ENCODE measurements at places on chromosomes 7 and 10.

DNA sequence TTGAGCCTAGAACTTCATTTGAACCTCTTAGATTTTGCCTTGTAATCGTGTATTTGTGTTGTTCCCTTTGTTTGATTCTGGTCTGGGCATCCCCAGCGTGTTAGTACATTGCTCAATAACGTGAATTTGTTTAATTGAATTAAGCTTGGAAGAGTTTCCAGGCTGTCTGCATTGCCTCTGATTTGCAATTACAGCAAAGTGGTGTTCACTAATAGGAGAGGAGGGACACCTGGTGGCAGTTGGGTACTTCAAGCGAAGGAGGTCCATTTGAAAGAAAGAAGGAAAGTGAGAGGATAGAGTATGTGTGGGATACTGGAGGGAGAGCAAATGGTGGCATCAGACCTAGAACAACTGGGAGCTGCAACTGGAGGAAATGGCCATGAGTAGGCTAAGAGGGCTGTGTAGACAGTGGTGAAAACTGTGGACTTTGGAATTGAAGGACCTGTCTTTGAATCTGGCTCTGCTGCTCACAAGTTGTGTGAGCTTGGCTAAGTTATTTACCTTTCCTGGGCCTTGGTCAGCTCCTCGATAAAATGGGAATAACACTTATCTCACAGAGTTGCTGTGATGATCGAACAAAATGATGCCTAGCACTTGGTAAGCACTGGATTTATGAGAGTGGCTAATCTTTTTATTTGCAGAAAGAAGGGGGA is 15.1 kb downstream of the LSMEM1 start:
- peak; percentile 64 for DNase-seq
- H3K27me3 ChIP-seq: no peaks in the 10 kb centered on the region
- H3K27ac ChIP-seq: no peak overlapping the region
- H3K4me3 ChIP-seq: no peak overlapping the region

- no peak overlapping the region for H3K4me3 ChIP-seq
- no peaks in the 10 kb centered on the region for H3K27me3 ChIP-seq
- H3K27ac ChIP-seq: no peak overlapping the region
Measured at GRCh38 chr10:93334901-93335327, 147.2 kb downstream of the MYOF start.

GRCh38 chr10:124389613-124390361 is 28.9 kb downstream of the OAT start:
- H3K4me1 ChIP-seq: peaks cover 10% of the 10 kb centered on the region
- H3K4me3 ChIP-seq: peak overlapping the region; percentile 52
- H3K27me3 ChIP-seq: no peaks in the 10 kb centered on the region
- no peak for DNase-seq

- no peak overlapping the region for H3K4me3 ChIP-seq
- H3K27ac ChIP-seq: no peak overlapping the region
- no peaks in the 10 kb centered on the region for H3K36me3 ChIP-seq
- no peaks in the 10 kb centered on the region for H3K27me3 ChIP-seq
- no peak for DNase-seq
Measured at GRCh38 chr7:88239852-88240251, 20.0 kb upstream of the SRI start.

GRCh38 chr7:143203386-143203785 is 18.5 kb upstream of the TAS2R40 start:
- H3K4me1 ChIP-seq: peaks cover 25% of the 10 kb centered on the region
- H3K27me3 ChIP-seq: peaks cover 15% of the 10 kb centered on the region
- no peak for DNase-seq
- H3K4me3 ChIP-seq: no peak overlapping the region

- no peak overlapping the region for H3K27ac ChIP-seq
- H3K36me3 ChIP-seq: no peaks in the 10 kb centered on the region
- no peak for DNase-seq
- no peaks in the 10 kb centered on the region for H3K27me3 ChIP-seq
- no peak overlapping the region for H3K4me3 ChIP-seq
- no peaks in the 10 kb centered on the region for H3K4me1 ChIP-seq
Measured at GRCh38 chr7:87687653-87688254, 59.6 kb downstream of the RUNDC3B start.

GRCh38 chr10:47297866-47298540 is 2.0 kb upstream of the GDF10 start:
- no peaks in the 10 kb centered on the region for H3K27me3 ChIP-seq
- H3K36me3 ChIP-seq: no peaks in the 10 kb centered on the region
- no peak overlapping the region for H3K27ac ChIP-seq
- no peak overlapping the region for H3K4me3 ChIP-seq
- DNase-seq: no peak

GRCh38 chr7:83681200-83681778 is 32.4 kb upstream of the SEMA3E start:
- no peaks in the 10 kb centered on the region for H3K4me1 ChIP-seq
- H3K4me3 ChIP-seq: no peak overlapping the region
- no peaks in the 10 kb centered on the region for H3K27me3 ChIP-seq
- DNase-seq: no peak

- no peaks in the 10 kb centered on the region for H3K4me1 ChIP-seq
- no peaks in the 10 kb centered on the region for H3K36me3 ChIP-seq
- no peak for DNase-seq
Measured at GRCh38 chr7:31299336-31299735, 41.2 kb downstream of the NEUROD6 start.

DNA sequence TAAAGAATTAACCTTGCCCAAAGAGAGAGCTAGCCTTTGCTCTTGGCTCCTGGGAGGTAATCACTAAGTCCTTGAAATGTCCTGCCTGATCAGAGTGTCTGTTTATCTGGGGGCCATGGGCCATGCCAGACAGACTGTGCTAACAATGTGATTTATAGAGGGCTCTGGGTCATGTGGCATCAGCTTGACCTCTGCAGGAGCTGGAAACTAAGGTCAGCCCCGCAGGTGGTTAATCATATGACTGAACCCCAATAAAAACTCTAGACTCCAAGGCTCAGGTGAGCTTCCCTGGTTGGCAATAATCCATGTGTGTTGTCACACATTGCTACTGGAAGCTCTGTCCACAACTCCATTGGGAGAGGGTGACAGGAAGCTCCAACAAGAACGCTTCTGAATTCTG is 47.5 kb downstream of the NDUFB2 start:
- no peak overlapping the region for H3K27ac ChIP-seq
- peaks cover 9% of the 10 kb centered on the region for H3K36me3 ChIP-seq
- no peaks in the 10 kb centered on the region for H3K27me3 ChIP-seq
- no peak for DNase-seq

- H3K4me3 ChIP-seq: peak overlapping the region; percentile 94
- peaks cover 22% of the 10 kb centered on the region for H3K4me1 ChIP-seq
- peak; percentile 47 for DNase-seq
- no peaks in the 10 kb centered on the region for H3K36me3 ChIP-seq
Measured at GRCh38 chr10:60732807-60733516, 45.3 kb upstream of the CDK1 start.

DNA sequence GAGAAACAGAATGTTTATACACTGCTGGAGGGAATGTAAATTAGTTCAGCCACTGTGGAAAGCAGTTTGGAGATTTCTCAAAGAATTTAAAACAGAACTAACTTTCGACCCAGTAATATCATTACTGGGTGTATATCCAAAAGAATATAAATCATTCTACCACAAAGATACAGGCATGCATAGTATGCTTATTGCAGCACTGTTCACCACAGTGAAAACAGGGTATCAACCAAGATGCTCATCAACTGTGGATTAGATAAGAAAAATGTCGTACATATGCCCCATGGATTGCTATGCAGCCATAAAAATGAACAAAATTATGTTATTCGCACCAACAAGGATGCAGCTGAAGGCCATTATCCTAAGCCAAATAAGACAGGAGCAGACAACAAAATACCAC is 343.1 kb upstream of the KCND2 start:
- no peaks in the 10 kb centered on the region for H3K27me3 ChIP-seq
- H3K36me3 ChIP-seq: no peaks in the 10 kb centered on the region
- H3K27ac ChIP-seq: no peak overlapping the region
- no peak for DNase-seq
- no peaks in the 10 kb centered on the region for H3K4me1 ChIP-seq

- H3K36me3 ChIP-seq: no peaks in the 10 kb centered on the region
- H3K27ac ChIP-seq: peak overlapping the region; percentile 33
- H3K4me3 ChIP-seq: no peak overlapping the region
- H3K4me1 ChIP-seq: no peaks in the 10 kb centered on the region
Measured at GRCh38 chr7:151925446-151926335, 30.6 kb upstream of the GALNTL5 start.

DNA sequence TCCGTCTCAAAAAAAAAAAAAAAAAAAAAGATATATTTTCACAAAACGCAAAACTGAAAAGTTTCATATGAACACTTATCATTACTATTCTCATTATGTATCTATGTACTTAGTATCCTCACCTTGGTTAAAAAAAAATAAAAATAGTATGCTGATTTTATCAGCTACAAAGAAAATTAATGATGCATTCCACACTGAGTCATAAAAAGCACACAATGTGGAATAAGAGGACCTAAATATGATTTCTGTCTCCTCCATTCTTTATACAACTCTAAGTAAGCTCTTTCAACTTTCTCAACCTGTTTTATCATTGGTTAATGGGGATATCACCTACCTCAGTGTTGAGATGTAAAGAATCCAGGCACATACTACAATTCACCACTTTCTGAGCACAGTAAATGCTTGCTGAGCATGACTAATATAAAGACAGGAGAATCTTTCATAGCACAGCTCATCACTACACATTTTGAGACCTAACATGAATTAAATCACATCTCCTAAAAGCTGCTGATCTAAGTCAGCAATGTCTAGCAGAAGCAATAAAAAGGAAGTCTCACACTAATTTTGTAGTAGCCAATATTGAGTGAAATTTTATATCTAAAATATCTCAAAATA is 2.7 kb downstream of the SNX13 start:
- no peak overlapping the region for H3K27ac ChIP-seq
- no peaks in the 10 kb centered on the region for H3K36me3 ChIP-seq
- peaks cover 53% of the 10 kb centered on the region for H3K4me1 ChIP-seq
- no peak for DNase-seq
- H3K4me3 ChIP-seq: no peak overlapping the region

DNA sequence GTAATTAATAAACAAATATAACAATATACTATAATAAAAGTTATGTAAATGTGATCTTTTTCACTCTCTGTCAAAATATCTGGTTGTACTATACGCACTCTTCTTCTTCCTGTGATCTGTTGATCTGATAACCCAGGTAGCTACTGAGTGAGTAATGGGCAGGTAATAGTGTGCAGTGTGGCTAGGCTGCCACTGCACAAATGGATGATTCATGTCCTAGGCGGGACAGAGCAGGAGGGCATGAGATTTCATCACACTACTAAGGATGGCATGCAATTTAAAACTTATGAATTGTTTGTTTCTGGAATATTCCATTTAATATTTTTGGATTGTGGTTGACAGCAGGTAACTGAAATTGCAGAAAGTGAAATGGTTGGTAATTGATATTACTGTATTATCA is 44.5 kb downstream of the TAS2R16 start:
- no peak for DNase-seq
- H3K36me3 ChIP-seq: no peaks in the 10 kb centered on the region
- H3K27ac ChIP-seq: no peak overlapping the region
- H3K4me1 ChIP-seq: no peaks in the 10 kb centered on the region
- H3K4me3 ChIP-seq: no peak overlapping the region

- no peak for DNase-seq
- no peaks in the 10 kb centered on the region for H3K4me1 ChIP-seq
- H3K4me3 ChIP-seq: no peak overlapping the region
- H3K27ac ChIP-seq: no peak overlapping the region
- peaks cover 1% of the 10 kb centered on the region for H3K27me3 ChIP-seq
Measured at GRCh38 chr10:94091649-94092048, 97.9 kb downstream of the PLCE1 start.

GRCh38 chr10:78543031-78543748 is 509.5 kb downstream of the RPS24 start:
- H3K36me3 ChIP-seq: no peaks in the 10 kb centered on the region
- peaks cover 21% of the 10 kb centered on the region for H3K4me1 ChIP-seq
- H3K27me3 ChIP-seq: no peaks in the 10 kb centered on the region
- no peak for DNase-seq

DNA sequence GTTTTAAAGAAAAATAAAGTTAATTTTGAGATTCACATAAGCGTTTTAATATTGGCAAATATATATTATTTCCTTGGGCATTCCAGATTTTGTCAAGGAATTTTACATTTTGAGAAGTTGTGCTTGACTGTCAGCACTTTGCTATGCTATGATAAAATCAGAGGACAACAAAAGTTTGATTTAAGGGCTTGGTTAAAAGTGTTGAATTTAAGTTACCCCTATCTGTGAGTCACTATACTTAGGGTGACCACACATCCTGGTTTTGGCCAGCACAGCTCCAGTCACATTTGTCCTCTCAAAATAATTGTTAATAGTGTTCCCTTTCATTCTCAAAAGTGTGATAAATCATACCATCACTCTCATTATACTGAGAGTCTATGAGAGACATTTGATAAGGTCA is 34.2 kb upstream of the ANK3 start:
- H3K27me3 ChIP-seq: no peaks in the 10 kb centered on the region
- no peaks in the 10 kb centered on the region for H3K36me3 ChIP-seq
- H3K4me1 ChIP-seq: no peaks in the 10 kb centered on the region
- no peak overlapping the region for H3K27ac ChIP-seq

DNA sequence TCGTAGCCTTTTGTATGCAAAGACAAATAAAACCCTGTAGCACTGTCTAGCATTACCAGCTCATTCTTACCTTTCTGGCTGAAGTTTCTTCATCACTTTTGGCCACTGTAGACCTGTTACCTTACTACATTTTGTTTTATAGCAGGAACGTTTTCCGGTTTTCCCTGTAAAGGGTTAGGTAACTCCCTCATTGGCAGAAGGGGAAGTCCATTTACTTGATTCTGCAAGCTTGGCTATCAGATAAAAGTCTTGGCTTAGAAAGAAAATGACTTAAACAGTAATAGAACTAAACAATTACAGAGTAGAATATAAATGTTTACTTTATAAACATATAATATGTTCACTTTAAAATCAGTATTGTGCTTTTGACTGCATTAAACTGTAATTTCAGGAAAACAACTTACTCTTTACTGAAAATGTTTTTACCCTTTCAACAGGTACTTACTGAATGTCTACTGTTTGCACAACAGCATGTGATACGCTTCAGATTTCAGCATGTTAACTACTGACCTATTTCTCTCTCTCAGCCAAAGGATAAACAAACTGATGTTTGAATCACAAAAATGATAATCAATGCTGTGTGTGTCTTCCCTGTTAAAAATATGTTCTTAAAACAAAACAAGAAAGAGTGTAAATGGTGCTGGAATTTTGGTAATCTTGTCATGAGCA is 67.1 kb downstream of the OTUD1 start:
- no peaks in the 10 kb centered on the region for H3K36me3 ChIP-seq
- no peak for DNase-seq
- no peaks in the 10 kb centered on the region for H3K4me1 ChIP-seq
